ENCODE measurements at places on chromosomes 16 and 17. TPM values are rescaled to one million over a fixed set of nuclear protein-coding genes. Genes with fewer than 3 reads are reported as not detected.
A peak's percentile ranks its signal among the peaks of the same experiment; 100 is the strongest.

GRCh38 chr17:82458179-82458884, at the start of gene NARF:
NARF (plus strand) TSS chr17:82458741; CDS start chr17:82458804, 63 bp downstream.
- H3K36me3 ChIP-seq = peaks cover 3% of the 10 kb centered on the region
- peak within 1 kb of the TSS; percentile 99 for H3K27ac ChIP-seq
- DNase-seq = peak; percentile 98
- H3K27me3 ChIP-seq = no peaks in the 10 kb centered on the region
- H3K4me1 ChIP-seq = peaks cover 17% of the 10 kb centered on the region

The LDHD gene
- polyA plus RNA-seq = 37.5 TPM

The NAGS gene
- 13.5 TPM for polyA plus RNA-seq

GRCh38 chr16:83402160-83402814, 405.5 kb upstream of the HSBP1 start:
- H3K4me3 ChIP-seq = no peak overlapping the region
- no peak for DNase-seq
- H3K36me3 ChIP-seq = no peaks in the 10 kb centered on the region
- H3K4me1 ChIP-seq = no peaks in the 10 kb centered on the region
- H3K27me3 ChIP-seq = no peaks in the 10 kb centered on the region

The TTYH2 gene
- 0.89 TPM for polyA plus RNA-seq

DNA sequence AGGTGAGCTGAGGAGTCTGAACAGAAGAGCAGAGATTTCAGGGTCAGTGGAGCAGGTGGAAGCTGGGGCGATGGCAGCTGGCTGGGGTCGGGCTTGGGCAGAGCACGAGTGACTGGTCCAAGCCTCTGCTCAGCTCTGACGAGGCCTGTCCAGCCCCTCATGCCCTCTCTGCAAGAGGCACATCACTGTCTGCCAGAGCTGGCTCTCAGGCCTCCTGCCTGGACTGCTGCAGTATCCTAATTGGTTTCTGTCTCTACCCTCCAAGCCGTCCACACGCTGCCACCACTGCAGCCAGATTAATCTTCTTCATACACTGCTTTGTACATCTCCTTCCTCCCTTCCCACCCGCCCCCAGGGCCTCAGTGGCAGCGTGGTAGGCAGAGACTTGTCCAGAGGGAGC, 25.4 kb downstream of the CACNA1G start:
- H3K36me3 ChIP-seq = no peaks in the 10 kb centered on the region
- no peaks in the 10 kb centered on the region for H3K27me3 ChIP-seq
- peaks cover 3% of the 10 kb centered on the region for H3K4me1 ChIP-seq
- no peak overlapping the region for H3K4me3 ChIP-seq
- no peak for DNase-seq

The PARD6A gene
- polyA plus RNA-seq = 8.0 TPM

The ALOXE3 gene
- not detected for polyA plus RNA-seq

GRCh38 chr17:1412185-1413110, 12.4 kb upstream of the YWHAE start:
- DNase-seq = peak; percentile 48
- H3K4me1 ChIP-seq = peaks cover 21% of the 10 kb centered on the region
- H3K36me3 ChIP-seq = no peaks in the 10 kb centered on the region
- H3K27me3 ChIP-seq = no peaks in the 10 kb centered on the region

DNA sequence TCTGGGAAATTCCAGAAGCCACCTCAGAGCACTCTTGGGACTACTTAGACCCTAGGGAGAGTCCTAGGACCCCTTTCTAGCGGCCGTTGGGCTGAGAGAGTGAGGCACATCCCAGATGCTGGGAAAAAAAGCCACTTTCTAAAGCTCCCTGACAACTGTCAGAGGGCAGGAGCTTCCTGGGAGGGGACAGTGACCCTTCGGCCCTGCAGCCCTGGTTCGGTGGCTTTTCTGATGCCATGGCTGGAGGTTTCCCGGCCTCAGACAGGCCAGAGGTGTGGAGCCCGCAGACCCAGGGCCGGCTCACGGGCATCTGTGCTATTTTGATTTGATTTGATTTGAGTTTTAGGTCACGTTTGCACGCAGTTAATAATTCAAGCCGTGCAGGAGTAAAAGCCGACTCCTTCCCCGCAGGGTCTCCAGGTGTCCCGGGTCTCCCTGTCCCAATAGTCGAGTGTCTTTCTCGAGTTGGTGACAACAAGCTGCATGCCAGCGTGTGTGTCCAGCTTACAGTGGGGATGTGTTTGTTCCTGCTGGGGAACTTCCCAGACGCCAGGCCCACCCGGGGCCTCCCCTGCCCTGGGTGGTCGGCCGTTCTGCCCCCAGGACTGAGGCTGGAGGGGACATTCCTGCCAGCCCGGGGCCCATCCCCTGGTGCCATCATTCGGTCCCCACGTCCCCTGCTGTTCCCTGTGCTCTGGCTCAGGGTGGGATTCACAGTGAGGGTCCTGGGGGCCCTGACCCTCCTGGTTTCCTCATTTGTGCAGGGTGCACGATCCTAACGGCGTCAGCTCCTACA, 1.0 kb upstream of the CBFA2T3 start:
- no peak overlapping the region for H3K27ac ChIP-seq
- DNase-seq = no peak
- H3K4me1 ChIP-seq = no peaks in the 10 kb centered on the region
- H3K27me3 ChIP-seq = peaks cover 59% of the 10 kb centered on the region
- H3K36me3 ChIP-seq = no peaks in the 10 kb centered on the region

GRCh38 chr17:30199600-30199999, 35.9 kb downstream of the SLC6A4 start:
- no peak overlapping the region for H3K27ac ChIP-seq
- DNase-seq = no peak
- no peaks in the 10 kb centered on the region for H3K27me3 ChIP-seq
- H3K36me3 ChIP-seq = no peaks in the 10 kb centered on the region
- H3K4me1 ChIP-seq = no peaks in the 10 kb centered on the region

The DNASE1 gene
- 0.46 TPM for polyA plus RNA-seq

- H3K4me1 ChIP-seq = no peaks in the 10 kb centered on the region
- no peaks in the 10 kb centered on the region for H3K27me3 ChIP-seq
- no peaks in the 10 kb centered on the region for H3K36me3 ChIP-seq
- H3K27ac ChIP-seq = no peak overlapping the region
- no peak overlapping the region for H3K4me3 ChIP-seq
Measured at GRCh38 chr16:80105160-80105559, 435.6 kb upstream of the DYNLRB2 start.

DNA sequence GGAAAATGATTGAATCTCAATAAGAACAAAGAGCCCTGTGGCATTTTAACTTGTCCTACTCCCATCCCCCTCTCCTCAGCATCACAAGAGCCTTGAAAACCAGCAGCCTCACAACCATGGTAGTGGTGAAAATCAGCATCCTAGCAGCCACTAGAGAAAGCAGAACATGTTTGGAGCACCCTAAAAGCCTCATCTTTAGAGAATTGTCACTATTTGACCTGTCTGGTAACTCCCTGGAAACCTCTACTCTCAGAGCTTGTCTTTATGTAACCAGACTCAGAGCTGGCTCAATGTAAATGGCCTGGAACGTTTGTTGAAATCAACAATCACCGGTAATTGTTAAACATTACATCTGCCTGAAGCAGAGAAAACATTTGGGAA, 70.8 kb downstream of the MMD start:
- H3K27ac ChIP-seq = no peak overlapping the region
- H3K27me3 ChIP-seq = no peaks in the 10 kb centered on the region
- no peak overlapping the region for H3K4me3 ChIP-seq
- DNase-seq = no peak
- no peaks in the 10 kb centered on the region for H3K36me3 ChIP-seq

- H3K27me3 ChIP-seq = no peaks in the 10 kb centered on the region
- peaks cover 75% of the 10 kb centered on the region for H3K4me1 ChIP-seq
- peak overlapping the region; percentile 82 for H3K27ac ChIP-seq
- no peaks in the 10 kb centered on the region for H3K36me3 ChIP-seq
- DNase-seq = peak; percentile 25
Measured at GRCh38 chr17:57902117-57902799, 52.4 kb upstream of the MRPS23 start.

The DPEP3 gene
- not detected for polyA plus RNA-seq

DNA sequence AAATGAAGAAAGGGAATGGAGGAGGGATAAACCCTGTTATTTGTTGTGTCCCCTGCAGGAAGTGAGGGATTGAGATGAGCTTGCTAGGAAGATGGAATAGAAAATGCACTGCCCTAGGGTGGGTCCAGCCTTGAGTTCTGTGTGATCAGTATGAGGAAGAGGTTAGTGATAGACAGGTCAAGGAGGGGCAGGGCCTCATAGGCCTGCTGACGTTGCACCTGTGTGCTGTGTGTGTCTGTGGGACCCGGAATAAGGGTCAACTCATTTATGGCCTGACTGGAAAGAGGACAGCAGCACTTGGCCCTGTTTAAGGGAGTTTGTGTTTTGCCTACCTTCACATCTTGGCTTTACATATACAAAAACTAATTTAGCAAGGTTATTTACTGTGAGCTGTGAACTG, 26.3 kb downstream of the DEF8 start:
- no peak for DNase-seq
- no peak overlapping the region for H3K4me3 ChIP-seq
- peaks cover 32% of the 10 kb centered on the region for H3K4me1 ChIP-seq

- H3K4me1 ChIP-seq = no peaks in the 10 kb centered on the region
- no peak for DNase-seq
Measured at GRCh38 chr16:79409978-79410377, 190.6 kb downstream of the MAF start.

GRCh38 chr16:66335704-66336329, 30.7 kb upstream of the CDH5 start:
- peaks cover 11% of the 10 kb centered on the region for H3K27me3 ChIP-seq
- DNase-seq = peak; percentile 37
- H3K4me1 ChIP-seq = no peaks in the 10 kb centered on the region
- no peaks in the 10 kb centered on the region for H3K36me3 ChIP-seq

- no peaks in the 10 kb centered on the region for H3K4me1 ChIP-seq
- H3K27me3 ChIP-seq = no peaks in the 10 kb centered on the region
- H3K36me3 ChIP-seq = no peaks in the 10 kb centered on the region
- no peak overlapping the region for H3K4me3 ChIP-seq
- DNase-seq = no peak
Measured at GRCh38 chr17:59464246-59464645, 101.2 kb upstream of the DHX40 start.

DNA sequence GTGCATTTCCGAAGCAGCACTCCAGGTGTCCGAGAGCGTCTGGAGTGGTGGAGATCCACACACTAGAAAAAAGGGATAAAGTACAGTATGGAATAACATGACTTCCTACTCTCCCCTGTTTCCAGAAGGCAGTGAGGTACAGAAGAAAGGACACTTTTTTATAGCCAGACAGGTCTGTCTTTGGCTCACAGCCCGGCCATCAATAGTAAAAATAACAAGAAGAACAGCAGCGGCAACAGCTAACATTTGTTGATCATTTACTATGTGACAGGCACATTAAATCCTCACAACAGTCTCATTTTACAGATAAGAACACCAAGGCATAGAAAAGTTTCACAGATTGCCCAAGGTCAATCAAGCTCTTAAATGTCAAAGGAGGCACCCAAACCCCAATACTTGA, 16.2 kb downstream of the DYNLRB2 start:
- H3K4me3 ChIP-seq = no peak overlapping the region
- H3K27ac ChIP-seq = no peak overlapping the region
- H3K36me3 ChIP-seq = no peaks in the 10 kb centered on the region
- DNase-seq = no peak

The HSD17B1 gene
- polyA plus RNA-seq = 1.7 TPM

Measured in psoas muscle (tissue), 8 donors.